Panc1 (cell line): ENCODE measurements at places on chromosomes 1 and 21. TPM values are rescaled to one million over a fixed set of nuclear protein-coding genes. Genes with fewer than 3 reads are reported as not detected.

The S100A2 gene
- 6.2 TPM for total RNA-seq

The NEXN gene
- 5.4 TPM for total RNA-seq

The OR10X1 gene
- not detected for total RNA-seq

The DTL gene
- total RNA-seq: 26.7 TPM

- H3K4me3 ChIP-seq: no peak overlapping the region
- no peak overlapping the region for H3K27ac ChIP-seq
- no peak for DNase-seq
Observed at GRCh38 chr1:226603022-226603857, 54.7 kb downstream of the STUM start.

GRCh38 chr1:167344112-167344511, 123.4 kb downstream of the POU2F1 start:
- H3K36me3 ChIP-seq: no peaks in the 10 kb centered on the region
- no peaks in the 10 kb centered on the region for H3K4me1 ChIP-seq
- DNase-seq: no peak
- no peaks in the 10 kb centered on the region for H3K27me3 ChIP-seq

- no peak for DNase-seq
- H3K27me3 ChIP-seq: no peaks in the 10 kb centered on the region
- no peak overlapping the region for H3K27ac ChIP-seq
- no peaks in the 10 kb centered on the region for H3K4me1 ChIP-seq
- H3K4me3 ChIP-seq: no peak overlapping the region
Observed at GRCh38 chr1:158992787-158993312, 16.9 kb upstream of the IFI16 start.

GRCh38 chr1:88502886-88503285, 181.2 kb upstream of the PKN2 start:
- H3K27ac ChIP-seq: no peak overlapping the region
- 0 out of 2 replicates have a peak, but pooled peaks cover 2% of the 10 kb centered on the region for H3K27me3 ChIP-seq
- no peak overlapping the region for H3K4me3 ChIP-seq
- H3K4me1 ChIP-seq: no peaks in the 10 kb centered on the region

DNA sequence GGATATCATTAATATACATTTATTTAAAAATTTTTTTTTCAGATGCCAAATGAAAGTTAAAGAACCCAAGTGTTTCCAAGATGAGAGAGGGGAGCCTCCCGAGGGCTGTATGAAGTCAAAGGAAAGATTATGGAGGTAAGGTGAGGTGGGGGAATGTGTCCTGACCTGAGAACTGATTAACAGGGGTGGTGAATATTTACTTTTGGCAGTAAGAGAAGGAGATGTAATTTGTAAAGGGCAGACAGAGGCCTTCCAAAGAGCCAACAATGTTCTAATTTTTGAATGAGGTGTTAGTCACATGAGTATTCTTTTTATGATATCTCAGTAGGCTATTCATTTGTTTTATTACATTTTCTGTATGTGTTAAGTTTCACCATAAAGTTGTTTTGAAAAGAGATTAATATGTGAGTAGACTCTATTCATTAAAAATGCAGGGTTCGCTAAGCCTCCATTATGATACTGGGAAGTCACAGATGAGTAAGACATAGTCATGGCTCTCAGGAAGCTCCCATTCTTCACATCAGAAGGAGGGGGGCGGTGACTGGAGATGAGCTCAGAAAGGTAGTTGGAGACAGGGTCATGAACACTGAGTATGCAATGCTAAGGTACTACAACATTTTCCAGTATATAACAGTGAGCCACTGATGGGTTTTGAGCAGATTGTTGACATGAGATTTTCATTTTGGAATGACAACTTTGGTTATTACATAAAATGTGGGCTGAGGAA, 62.4 kb upstream of the TNFSF18 start:
- H3K36me3 ChIP-seq: no peaks in the 10 kb centered on the region
- no peaks in the 10 kb centered on the region for H3K4me1 ChIP-seq
- no peak overlapping the region for H3K27ac ChIP-seq
- no peak overlapping the region for H3K4me3 ChIP-seq

DNA sequence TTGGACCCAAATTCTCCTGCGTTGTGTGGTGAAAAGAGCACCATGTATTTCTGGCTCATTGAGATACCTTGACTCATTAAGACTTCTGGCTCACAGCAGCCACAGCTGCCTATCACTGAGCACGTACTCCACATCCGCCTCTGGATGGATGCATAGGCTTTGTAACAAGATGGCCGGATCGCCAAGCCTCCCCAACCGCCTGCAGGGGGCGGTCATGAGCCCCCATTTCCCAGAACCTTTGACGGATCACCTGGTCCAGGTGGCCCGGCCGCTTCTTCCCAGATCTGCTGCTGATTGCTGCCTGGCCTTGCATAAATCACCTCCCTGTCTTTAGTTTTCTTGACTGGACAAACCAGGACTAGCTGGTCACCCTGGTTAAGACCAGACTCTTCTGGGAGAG, 156.5 kb upstream of the KLHDC7A start:
- peaks cover 8% of the 10 kb centered on the region for H3K27me3 ChIP-seq
- H3K4me3 ChIP-seq: no peak overlapping the region
- H3K36me3 ChIP-seq: no peaks in the 10 kb centered on the region
- no peaks in the 10 kb centered on the region for H3K4me1 ChIP-seq
- DNase-seq: no peak
- H3K27ac ChIP-seq: no peak overlapping the region

DNA sequence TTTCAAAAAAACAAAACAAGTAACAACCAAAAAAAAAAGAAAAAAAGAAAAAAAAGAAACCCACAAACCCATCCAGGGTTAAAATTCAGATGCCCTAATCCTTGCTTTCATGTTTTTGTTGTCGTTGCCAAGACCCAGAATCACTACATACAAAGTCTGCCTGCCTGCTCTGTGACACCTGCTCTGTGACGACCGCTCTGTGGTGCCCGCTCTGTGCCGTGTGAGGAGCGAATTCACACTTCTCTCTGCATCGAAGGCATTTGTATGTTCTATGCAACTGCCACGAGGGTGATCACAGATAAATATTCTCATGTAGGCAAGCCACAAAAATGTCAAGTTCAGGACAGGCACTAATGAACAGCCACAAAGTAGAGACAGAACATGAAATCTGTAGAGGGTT, 178.6 kb downstream of the SLC45A1 start:
- H3K36me3 ChIP-seq: peaks cover 3% of the 10 kb centered on the region
- no peak for DNase-seq
- peaks cover 15% of the 10 kb centered on the region; the same call in 1 of the 2 replicates for H3K4me1 ChIP-seq
- H3K27me3 ChIP-seq: no peaks in the 10 kb centered on the region

DNA sequence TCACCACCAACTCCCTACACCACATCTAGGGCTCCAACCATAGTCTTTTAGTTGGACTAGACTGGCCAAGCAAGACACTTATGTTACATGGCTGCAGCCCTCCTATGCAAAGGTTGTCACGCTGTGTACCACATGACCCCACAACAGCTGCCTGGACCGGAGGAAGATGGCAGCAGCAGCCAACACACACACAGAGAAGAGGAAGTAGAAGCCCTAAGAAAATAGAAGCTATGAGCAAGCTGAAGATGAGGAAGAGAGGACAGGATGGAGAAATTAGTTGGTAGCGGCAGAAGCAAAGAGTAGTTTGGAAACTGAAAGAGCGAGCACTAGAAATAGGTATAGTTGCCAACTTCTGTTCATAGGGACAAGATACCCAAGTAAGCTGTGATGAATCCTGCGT, 60.8 kb upstream of the RALGPS2 start:
- H3K4me3 ChIP-seq: no peak overlapping the region
- no peak overlapping the region for H3K27ac ChIP-seq
- H3K4me1 ChIP-seq: no peaks in the 10 kb centered on the region
- H3K36me3 ChIP-seq: no peaks in the 10 kb centered on the region
- H3K27me3 ChIP-seq: peaks cover 2% of the 10 kb centered on the region; the same call in 1 of the 2 replicates
- DNase-seq: no peak

GRCh38 chr1:227255086-227255732, 63.1 kb downstream of the CDC42BPA start:
- DNase-seq: no peak
- no peak overlapping the region for H3K4me3 ChIP-seq
- no peaks in the 10 kb centered on the region for H3K4me1 ChIP-seq
- no peak overlapping the region for H3K27ac ChIP-seq

- DNase-seq: no peak
- H3K27me3 ChIP-seq: no peaks in the 10 kb centered on the region
- H3K4me3 ChIP-seq: no peak overlapping the region
- H3K36me3 ChIP-seq: no peaks in the 10 kb centered on the region
- peaks cover 41% of the 10 kb centered on the region for H3K4me1 ChIP-seq
- no peak overlapping the region for H3K27ac ChIP-seq
Observed at GRCh38 chr1:55198044-55198443, 17.1 kb downstream of the USP24 start.

DNA sequence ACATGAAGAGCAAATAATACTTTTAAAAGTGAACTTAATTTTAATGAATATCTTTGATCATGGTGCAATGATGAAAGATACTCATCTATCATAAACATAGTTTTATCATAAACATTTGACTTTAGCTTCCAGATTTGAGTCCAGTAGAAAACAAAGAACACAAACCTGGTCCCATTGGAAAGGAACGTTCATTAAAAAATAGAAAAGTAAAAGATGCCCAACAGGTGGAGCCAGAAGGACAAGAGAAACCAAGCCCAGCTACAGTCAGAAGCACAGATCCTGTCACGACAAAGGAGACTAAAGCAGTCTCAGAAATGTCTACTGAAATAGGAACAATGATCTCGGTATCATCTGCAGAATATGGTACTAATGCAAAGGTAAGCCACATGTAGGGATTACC, 55.6 kb upstream of the MYOCOS start:
- H3K36me3 ChIP-seq: peaks cover 45% of the 10 kb centered on the region
- H3K4me3 ChIP-seq: no peak overlapping the region
- no peak overlapping the region for H3K27ac ChIP-seq
- no peak for DNase-seq
